ENCODE measurements at places on chromosomes 2 and 18. TPM values are rescaled to one million over a fixed set of nuclear protein-coding genes. Genes with fewer than 3 reads are reported as not detected.

ASTL gene
- total RNA-seq: 3.3 TPM

MSTN gene
- total RNA-seq: 0.28 TPM

KLHL30 gene
- 0.36 TPM for total RNA-seq

UGT1A5 gene
- total RNA-seq: not detected

GMCL1 gene
- total RNA-seq: 41.7 TPM

SLC11A1 gene
- 161 TPM for total RNA-seq

AGXT gene
- 0.56 TPM for total RNA-seq

C1GALT1C1L gene
- total RNA-seq: not detected

TET3 gene
- total RNA-seq: 17.8 TPM

KIAA1328 gene
- 23.5 TPM for total RNA-seq

ORC2 gene
- total RNA-seq: 19.6 TPM

TUBB8B gene
- not detected for total RNA-seq

TDRD15 gene
- not detected for total RNA-seq

CYP27A1 gene
- 39.5 TPM for total RNA-seq

KIF5C gene
- 2.5 TPM for total RNA-seq

CDH20 gene
- 7.1 TPM for total RNA-seq

DPP4 gene
- 24.1 TPM for total RNA-seq

FANCL gene
- total RNA-seq: 16.7 TPM

C2orf15 gene
- 0.95 TPM for total RNA-seq

CYP20A1 gene
- total RNA-seq: 30.3 TPM

LAMA1 gene
- 11.3 TPM for total RNA-seq

DNAJC5G gene
- total RNA-seq: not detected

SP5 gene
- total RNA-seq: 22.1 TPM

KIAA2012 gene
- total RNA-seq: 0.09 TPM

CHRND gene
- total RNA-seq: not detected

GPR55 gene
- total RNA-seq: not detected

CNTNAP5 gene
- not detected for total RNA-seq

C2orf74 gene
- 29.9 TPM for total RNA-seq

NAT8 gene
- not detected for total RNA-seq

GPR35 gene
- total RNA-seq: 2.3 TPM

ANKRD30B gene
- total RNA-seq: not detected

RNF125 gene
- total RNA-seq: 19.6 TPM

LCT gene
- total RNA-seq: not detected

SPOPL gene
- 19.5 TPM for total RNA-seq

TTC32 gene
- total RNA-seq: 7.1 TPM

SAG gene
- total RNA-seq: not detected

UGT1A1 gene
- total RNA-seq: not detected

DDX1 gene
- 52.4 TPM for total RNA-seq

CYS1 gene
- total RNA-seq: 1.6 TPM

SLC9A4 gene
- not detected for total RNA-seq

IMPACT gene
- total RNA-seq: 22.7 TPM

DNAH6 gene
- 0.74 TPM for total RNA-seq

NMUR1 gene
- total RNA-seq: 0.69 TPM

CD207 gene
- total RNA-seq: not detected

SPATA3 gene
- total RNA-seq: not detected

MC5R gene
- total RNA-seq: not detected

CCDC74B gene
- 1.2 TPM for total RNA-seq

LONRF2 gene
- total RNA-seq: 32.8 TPM

NYAP2 gene
- total RNA-seq: not detected

UPP2 gene
- total RNA-seq: not detected

POTEI gene
- 0.46 TPM for total RNA-seq

LYPD6B gene
- 0.65 TPM for total RNA-seq

POMC gene
- total RNA-seq: 13.5 TPM

UGT1A3 gene
- not detected for total RNA-seq

MEIS1 gene
- 41.1 TPM for total RNA-seq
